ENCODE measurements at places on chromosomes 3 and 15. TPM values are rescaled to one million over a fixed set of nuclear protein-coding genes. Genes with fewer than 3 reads are reported as not detected.

NPRL2 gene
- 22.3 TPM for polyA plus RNA-seq

GRCh38 chr15:90994059-90994416, 297 bp downstream of the PRC1 start:
- DNase-seq, result no peak

- peak; percentile 11 for DNase-seq
These were observed 8.5 kb downstream of the CRBN start for GRCh38 chr3:3170998-3171397.

SNTN gene
- 0.04 TPM for polyA plus RNA-seq

JMJD7 gene
- 6.3 TPM for polyA plus RNA-seq

GRCh38 chr3:193805448-193805847, 212.4 kb downstream of the OPA1 start:
- DNase-seq, result peak; percentile 71

DNA sequence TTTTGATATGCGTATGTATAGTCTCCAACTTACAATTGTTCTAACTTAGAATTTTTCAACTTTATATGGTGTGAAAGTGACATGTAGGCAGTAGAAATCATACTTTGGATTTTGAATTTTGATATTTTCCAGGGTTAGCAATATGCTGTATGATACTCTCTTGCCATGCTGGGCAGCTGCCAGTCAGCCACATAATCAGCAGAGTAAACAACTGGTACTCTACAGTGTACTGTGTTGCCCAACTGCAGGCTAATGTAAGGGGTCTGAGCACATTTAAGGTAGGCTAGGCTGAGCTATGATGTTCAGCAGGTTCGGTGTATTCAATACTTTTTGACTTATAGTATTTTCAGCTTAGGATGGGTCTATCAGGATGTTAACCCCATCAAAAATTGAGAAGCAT, 52.0 kb upstream of the RYK start:
- DNase-seq, result no peak

GRCh38 chr3:78970656-78971055, 797.1 kb downstream of the ROBO1 start:
- no peak for DNase-seq

MFN1 gene
- polyA plus RNA-seq, result 35.9 TPM

- peak; percentile 3 for DNase-seq
These were observed 1059.2 kb downstream of the OTOL1 start for GRCh38 chr3:162555761-162556160.

DNA sequence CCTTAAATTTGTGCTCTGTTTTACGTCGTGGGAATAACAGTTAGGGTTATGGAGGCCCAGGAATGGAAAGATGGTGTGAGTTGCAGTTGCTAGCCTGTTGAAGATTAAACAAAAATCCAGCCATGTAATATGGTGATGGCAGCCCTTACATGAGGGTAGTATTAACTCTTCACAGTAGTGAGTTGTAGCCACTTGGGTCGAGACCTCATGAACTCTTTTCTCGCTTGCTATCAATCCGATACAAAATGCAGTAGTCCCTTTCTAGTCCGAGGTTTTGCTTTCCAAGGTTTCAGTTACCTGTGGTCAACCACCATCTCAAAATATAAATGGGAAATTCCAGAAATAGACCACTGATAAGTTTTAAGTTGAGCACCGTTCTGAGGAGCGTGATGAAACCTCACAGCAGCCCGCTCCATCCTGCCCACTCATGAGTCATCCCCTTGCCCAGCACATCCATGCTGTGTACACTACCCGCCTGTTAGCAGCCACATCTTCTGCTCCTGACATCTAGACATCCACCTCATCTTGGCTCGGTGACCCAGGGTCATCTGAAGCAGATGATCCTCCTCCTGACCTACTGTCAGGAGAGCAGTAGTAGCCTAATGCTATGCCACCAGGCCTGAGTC, 177.9 kb downstream of the CDIN1 start:
- DNase-seq, result no peak

DNA sequence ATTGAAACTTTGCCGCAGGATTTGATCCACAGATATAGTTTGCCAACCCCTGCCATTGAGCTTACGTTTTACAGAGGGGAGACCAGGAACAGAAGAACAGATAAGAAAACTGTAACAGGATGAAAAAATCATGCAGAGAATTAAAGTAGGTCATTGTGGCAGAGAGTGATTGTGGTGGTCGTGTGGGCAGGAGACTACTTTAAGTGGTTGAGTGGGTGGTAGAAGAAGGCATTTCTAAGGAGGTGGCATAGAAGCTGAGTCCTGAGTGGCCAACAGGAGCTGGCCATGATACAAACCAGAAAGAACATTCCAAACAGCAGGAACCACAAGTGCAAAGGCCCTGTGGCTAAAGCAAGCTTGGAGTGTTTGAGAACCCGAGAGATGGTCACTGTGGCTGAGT, 34.5 kb downstream of the COLQ start:
- no peak for DNase-seq

DNA sequence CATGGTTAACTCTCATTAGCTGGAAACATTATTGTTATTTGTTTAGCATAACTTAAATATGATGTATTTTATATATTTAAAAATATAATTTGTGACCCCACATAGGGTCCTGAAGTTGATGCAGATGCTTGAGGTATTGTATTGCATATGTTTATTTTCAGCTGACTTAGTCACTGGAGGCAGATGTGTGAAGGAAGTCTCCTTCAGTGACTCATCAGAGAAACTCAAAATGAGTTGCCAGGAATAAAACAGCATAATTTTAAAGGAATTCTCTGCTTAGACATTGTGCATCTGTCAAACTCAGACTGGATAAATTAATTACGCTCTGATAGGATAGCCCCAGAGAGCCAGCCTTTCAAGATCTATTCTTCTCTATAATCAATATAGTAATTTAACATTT, 7.9 kb upstream of the OR4F6 start:
- no peak for DNase-seq

- no peak for DNase-seq
These were observed 20.7 kb upstream of the MYZAP start for GRCh38 chr15:57570994-57571393.

PPP2R3A gene
- 61.4 TPM for polyA plus RNA-seq

DNA sequence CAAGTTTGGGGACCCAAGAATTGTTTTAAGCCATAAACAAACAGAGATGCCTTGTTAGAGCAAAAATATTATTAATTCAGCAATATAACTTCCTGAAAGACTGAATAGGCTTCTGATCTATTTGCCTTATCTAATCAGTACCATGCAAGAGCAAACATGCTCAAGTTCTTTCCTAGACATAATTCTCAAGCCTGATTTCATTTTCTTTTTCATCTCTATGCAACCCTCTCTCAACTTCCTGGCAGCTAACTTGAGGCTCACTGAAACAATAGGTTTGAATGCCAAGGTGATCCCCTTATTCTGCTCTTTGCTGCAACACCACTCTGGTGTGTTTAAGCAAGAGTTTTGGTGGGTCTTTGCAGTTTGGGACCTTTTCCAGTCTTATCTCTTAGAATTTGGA, 230.9 kb upstream of the CD96 start:
- no peak for DNase-seq

- DNase-seq, result peak; percentile 14
These were observed at the start of gene INSYN1 for GRCh38 chr15:73753250-73754130. Gene INSYN1 (minus strand): TSS chr15:73753351. CDS start chr15:73751130, 2,221 bp downstream.

DNA sequence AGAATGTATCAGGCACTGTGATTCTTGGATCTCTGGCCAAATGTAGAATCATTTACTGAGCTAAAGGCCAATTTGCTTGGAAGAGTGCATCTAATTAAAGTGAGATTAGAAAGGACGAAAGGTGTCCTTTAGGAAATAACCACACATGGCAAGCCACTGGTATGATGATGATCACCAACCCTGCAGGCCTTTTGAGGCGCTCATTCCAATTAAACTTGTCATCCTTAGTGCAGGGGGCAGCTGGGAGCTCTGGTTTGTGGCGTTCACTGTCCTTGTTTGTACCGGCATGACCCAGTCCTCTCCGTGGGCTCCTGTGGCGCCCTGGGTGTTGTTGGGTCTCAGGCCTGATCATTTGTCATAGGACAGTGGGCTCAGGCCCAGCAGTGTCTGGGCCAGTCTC, 11.0 kb downstream of the LIMD1 start:
- no peak for DNase-seq

- DNase-seq, result no peak
These were observed 240.3 kb downstream of the FGF12 start for GRCh38 chr3:192487033-192487432.

- DNase-seq, result no peak
These were observed 636.8 kb downstream of the MECOM start for GRCh38 chr3:169026543-169027182.

GOLGA8T gene
- not detected for polyA plus RNA-seq

- no peak for DNase-seq
These were observed 299.8 kb upstream of the CNTN4 start for GRCh38 chr3:1798711-1799405.

ZPLD1 gene
- not detected for polyA plus RNA-seq

- DNase-seq, result no peak
These were observed 311.5 kb downstream of the TLE3 start for GRCh38 chr15:69786136-69786701.

GRCh38 chr3:170475092-170475685, 56.5 kb downstream of the CLDN11 start:
- DNase-seq, result no peak

DNA sequence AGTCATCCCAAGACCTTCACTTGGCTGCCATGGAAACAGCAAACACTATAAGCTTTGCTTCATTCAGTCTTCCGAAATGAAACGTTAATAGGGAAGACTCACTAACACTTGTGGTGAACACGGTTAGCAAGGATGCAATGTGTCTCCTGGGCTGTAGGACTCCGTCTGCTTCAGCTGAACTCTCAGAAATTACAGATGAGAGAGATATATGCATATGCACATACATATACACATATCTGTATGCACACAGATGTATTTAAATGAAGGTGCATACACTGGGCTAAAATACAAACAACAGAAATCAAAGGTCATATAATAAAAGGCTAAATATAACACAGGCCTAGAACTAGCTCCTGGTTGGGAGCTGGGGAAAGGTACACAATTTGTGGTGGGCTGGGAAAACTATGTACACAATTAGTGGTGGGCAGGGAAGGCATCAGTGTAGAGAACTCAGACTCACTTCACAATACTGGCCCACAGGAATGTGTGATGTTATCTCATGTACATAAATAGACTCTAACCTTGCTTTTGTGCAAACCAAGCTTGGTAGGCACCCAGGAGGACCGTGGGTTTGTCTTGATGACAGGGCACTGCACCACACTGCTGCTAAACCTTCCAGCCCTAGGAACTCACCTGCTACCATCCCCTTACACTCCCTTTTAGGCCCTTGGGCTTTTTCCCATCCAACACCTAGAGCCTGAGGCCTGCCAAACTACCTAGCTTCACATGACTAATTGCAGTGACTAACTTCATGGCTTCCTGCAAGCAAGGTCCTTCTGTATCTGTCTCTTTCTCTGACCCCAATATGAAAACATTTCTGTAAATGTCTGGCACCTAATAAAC, 873.1 kb downstream of the NSUN3 start:
- DNase-seq, result no peak

Data from muscle of back (tissue), 13 donors.